Stimulated activated CD4-positive, alpha-beta T cell treated with anti-CD3 and anti-CD28 coated beads, Interleukin-1b, Interleukin-23, amount 100 ng/mL, for 48 hours (primary cell): ENCODE measurements at places on chromosomes 1 and 21.
A peak's percentile ranks its signal among the peaks of the same experiment; 100 is the strongest.

GRCh38 chr1:246761396-246761795, 37.2 kb downstream of the SCCPDH start:
- no peak for DNase-seq

DNA sequence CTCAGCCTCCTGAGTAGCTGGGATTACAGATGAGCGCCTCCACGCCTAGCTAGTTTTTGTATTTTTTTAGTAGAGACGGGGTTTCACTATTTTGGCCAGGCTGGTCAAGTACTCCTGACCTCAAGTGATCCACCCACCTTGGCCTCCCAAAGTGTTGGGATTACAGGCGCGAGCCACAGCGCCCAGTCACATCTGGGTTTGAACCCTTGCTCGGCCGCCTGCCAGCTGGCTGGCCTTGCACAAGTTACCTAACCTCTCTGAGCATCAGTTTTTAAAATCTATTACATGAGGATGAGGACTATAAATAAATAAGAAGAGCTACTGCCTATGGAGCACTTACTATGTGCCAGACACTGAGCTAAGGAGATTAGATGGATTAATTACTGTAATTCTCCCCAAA, 17.7 kb upstream of the PADI2 start:
- no peak for DNase-seq

DNA sequence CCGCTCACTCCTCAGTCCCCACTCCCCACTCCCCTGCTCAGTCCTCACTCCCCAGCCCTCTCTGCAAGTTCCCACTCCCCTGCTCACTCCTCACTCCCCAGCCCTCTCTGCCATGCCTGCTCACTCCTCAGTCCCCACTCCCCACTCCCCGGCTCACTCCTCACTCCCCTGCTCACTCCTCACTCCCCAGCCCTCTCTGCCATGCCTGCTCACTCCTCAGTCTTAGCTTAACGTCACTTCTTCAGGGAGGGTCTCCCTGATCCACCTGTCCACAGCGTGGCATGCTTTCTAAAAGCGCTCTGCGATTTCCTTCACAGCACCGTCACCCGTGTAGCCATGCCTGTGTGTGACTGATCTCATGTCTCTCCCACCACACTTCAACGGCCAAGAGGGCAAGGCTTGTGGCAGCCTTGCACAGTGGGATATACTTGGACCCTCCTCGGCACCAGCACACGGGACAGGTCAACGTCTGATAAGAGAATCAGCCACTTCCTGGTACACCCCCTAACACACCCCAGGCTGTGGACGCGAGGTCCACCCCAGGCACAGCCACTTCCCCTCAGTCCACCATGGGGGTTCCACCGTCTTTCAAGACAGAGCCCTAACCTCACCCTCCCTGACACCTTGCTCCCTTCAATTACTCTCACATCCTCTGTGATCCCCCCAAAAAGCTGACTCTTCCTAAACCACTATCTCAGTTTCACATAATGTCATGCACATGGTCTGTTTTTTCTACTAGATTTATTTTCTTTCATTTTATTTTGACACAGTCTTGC, 14.0 kb downstream of the PRDM15 start:
- DNase-seq: no peak

DNA sequence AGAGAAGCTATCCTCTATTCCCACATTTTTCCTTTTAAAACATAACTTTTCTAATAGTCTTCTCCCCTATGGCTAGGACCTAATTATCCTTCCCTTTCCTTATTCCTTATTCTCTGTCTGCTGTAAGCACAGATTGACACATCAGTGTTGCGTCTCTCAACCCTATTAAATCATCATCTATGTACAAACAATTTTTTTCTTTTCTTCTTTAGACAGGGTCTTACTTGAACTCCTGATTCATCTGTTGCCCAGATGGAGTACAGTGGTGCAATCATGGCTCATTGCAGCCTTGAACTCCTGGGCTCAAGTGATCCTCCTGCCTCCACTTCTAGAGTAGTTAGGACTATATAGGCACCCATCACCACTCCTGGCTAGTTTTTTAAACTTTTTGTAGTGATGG, 8.3 kb downstream of the KLHDC9 start:
- DNase-seq: no peak

GRCh38 chr1:36842448-36842847, 191.9 kb downstream of the GRIK3 start:
- no peak for DNase-seq

- DNase-seq: no peak
Measured at GRCh38 chr1:174407665-174408064, 40.1 kb upstream of the GPR52 start.

- DNase-seq: no peak
Measured at GRCh38 chr21:31912501-31912900, 39.7 kb downstream of the HUNK start.

- DNase-seq: no peak
Measured at GRCh38 chr1:198253259-198253658, 96.5 kb downstream of the NEK7 start.

DNA sequence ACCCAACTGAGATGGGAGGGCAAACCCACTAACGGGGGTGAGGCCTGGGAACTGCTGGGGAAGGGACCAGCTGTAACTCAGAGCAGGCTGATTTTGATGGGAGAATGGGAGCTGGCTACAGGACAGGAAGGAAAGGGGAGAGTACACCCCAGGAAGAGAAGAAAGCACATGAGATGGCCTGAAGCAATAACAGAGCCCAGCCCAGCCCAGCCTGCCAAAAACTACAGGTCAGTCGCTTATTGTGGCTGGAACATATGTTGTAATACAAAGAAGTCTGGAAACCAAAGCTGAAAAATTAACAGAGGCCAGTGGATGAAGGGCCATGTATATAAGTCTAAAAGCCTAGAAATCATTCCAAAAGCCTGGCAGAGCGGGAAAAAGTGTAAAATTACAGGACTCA, 1.6 kb downstream of the ITLN2 start:
- DNase-seq: no peak

GRCh38 chr1:74328851-74329250, 93.7 kb downstream of the TNNI3K start:
- no peak for DNase-seq

DNA sequence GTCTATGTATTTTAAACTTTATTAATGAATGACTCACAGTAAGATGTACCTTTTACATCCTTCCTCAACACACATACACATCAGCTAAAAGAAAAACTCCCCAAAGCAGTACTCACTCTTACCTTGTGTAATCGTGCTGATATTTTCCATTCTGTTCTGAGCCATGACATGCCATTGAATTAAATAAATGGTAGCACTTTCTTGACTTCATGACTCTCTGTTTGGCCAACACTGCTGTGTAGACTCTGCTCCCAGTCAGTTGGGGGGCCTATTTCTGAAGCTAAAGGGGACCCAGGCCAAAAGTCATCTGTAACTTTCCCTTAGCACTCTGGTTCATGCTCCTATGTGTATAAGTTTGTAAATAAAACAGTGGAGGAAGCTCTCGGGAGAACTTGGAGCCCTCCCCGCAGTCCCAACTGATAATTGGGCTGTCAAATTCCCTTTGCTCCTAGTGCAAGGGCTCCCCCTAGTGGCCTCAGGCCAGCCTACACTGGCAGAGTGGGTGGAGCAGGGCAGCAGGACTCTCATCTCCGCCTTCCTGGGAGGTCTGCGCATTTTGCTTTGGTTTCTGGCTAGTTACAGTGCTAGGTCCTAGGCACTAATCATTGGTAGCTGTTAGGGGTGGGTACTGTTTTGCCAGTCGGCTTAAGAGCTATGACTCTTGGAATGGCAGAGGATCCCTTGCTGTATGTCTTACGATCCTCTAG, 1.7 kb upstream of the FYB2 start:
- DNase-seq: peak; percentile 75

DNA sequence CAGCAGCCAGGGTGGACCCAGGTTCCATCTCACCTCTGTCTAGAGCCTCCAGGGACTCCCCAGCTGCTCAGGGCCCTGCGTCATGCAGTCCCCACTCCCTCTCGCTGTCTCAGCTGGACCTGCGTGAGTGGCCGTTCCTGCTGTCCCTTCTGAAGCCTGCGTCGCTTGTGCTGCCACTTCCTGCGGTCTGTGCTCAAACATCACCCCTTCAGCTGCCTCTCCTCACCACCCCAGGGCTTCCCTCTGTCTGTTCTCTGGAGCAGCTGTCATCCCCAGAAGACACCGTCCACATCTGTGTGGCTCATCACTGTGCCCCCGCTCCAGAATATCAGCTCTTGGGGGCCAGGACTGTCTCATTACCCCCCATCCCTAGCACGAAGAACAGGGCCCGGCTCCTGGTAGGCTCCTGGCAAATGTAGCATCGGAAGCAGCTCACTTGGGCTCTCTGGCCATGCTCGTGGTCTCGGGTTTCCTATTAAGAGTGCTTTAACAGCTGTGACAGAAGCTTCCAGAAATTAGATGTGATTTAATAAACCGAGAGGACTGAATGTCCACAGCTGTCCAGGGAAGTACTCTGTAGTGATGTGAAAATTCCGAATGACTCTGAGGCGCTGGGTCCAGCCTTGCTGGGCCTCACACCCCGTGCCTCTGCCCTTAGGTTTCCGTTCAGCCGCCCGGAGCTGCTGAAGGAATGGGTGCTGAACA, 3.3 kb downstream of the THAP3 start:
- DNase-seq: no peak

- no peak for DNase-seq
Measured at GRCh38 chr21:37546949-37547614, 180.5 kb downstream of the DYRK1A start.

GRCh38 chr1:7852804-7853683, at the start of gene UTS2:
UTS2 (minus strand) TSS chr1:7853065; CDS start chr1:7853003, 62 bp downstream.
- DNase-seq: no peak

GRCh38 chr1:8939362-8939995, 6.2 kb upstream of the CA6 start:
- DNase-seq: no peak

GRCh38 chr1:244365809-244366208, 85.9 kb downstream of the ADSS2 start:
- DNase-seq: no peak

DNA sequence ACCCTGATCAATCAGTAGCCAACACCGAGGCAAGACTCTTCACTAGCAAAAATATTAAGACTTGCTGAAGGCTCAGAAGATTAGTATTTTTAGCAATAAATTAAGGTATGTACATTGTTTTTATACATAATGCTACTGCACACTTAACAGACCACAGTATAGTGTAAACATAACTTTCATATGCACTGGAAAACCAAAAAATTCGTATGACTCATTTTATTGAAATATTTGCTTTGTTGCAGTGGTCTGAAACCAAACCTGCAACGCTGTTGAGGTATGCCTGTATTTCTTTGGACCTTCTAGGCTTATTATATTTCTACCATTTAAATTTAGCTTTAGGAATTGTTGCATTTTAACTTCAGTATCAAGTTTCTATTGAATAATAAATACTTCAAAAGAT, 65.8 kb upstream of the BCL9 start:
- DNase-seq: no peak

GRCh38 chr1:172354291-172355274, 65.9 kb upstream of the C1orf105 start:
- DNase-seq: no peak

DNA sequence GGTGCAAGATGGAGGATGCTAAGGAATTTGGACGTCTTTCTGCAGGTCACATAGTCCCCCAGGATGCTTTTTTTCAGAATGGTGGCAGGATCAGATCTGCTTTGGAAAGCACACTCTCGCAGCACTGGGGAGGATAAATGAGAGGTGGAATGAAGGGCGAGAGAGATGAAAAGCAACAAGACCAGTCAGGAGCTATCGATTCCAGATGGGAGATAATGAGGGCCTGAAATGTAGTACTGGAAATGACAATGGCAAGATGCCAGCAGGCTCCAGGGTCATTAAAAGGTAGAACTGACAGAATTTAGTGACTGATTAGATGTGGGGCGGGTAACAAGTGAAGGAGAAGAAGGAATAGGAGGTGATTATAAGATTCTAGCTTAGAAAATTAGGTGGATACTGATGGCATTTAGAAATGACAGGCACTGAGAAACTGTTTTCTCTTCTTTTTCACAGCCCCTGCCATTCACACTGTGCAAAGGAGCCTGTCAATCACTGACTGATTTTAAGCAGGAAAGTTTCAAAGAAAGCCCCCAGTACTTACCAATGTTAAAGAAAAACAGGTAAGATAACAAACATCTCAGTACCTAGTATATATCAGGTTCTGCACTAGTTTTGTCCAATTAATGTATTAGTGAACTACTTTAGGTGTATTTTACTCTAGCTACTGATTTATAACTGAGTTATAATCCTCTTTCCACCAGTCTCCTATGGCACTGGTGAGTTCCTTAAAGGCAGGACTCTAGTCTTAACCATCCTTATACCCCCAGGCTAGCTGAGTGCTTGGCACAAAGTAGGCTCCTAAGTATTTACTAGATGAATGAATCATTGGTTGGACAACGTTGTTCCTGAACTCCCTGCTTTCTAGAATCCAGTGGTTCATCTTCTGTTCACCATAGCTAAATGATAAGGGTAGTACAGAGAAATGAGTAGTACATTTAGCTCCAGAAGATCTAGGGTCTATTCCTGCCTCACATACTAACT, 9.2 kb downstream of the PIGM start:
- no peak for DNase-seq

GRCh38 chr1:39828734-39829133, 40.1 kb upstream of the BMP8B start:
- DNase-seq: no peak

- DNase-seq: no peak
Measured at GRCh38 chr1:193270996-193271395, 84.6 kb upstream of the B3GALT2 start.

DNA sequence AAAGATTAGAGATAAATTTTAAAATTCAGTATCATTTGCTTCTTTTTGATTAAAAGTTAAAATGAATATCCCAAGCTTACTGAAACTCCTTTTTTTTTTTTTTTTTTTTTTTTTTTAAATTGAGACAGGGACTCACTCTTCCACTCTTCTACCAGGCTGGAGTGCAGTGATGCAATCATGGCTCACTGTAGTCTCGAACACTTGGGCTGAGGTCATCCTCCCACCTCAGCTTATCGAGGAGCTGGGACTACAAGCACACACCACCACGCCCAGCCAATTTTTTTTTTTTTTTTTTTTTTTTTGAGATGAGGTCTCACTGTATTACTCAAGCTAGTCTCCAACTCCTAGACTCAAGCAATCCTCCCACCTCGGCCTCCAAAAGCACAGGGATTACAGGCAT, 92.1 kb upstream of the RGS18 start:
- no peak for DNase-seq

- DNase-seq: no peak
Measured at GRCh38 chr1:9351654-9352271, 59.1 kb downstream of the SPSB1 start.

DNA sequence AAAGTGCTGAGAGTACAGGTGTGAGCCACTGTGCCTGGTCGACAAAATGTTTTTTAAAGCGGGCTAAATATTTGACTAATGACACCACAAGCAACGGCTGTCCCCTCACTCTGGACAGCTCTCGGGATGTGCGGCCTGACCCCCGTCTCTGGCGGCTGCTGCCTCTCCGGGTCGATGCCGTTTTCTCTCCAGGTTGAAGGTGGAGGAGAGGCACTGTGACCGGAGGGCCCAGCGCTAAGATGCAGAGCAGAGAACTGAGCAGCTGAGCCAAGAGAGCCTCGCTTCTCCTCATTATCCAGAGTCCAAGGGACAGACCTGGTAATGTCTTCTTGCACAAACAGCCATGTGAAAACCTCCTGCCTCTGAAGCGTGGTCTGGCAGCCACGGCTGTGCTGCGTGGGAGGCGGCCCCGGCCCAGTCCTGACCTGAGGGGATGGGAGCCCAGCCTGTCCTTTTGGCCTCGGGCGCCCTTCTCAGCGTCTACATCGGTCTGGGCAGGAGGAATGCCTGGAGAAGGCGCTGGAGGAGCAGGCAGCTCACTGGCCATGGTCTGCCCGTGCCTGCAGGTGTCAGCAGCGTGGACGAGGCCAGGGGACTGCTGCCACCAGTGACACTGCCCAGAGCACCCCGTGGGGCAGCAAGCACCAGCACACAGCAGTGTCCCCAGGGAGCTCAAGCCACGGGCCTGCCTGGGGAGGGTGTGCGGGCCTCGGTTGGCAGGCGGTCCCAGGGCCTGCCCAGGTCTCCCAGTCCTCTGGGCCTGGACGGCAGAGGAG, 10.3 kb downstream of the MORN1 start:
- peak; percentile 1 for DNase-seq
